Fibroblast of the aortic adventitia (primary cell): ENCODE measurements at places on chromosomes 7 and 10. TPM values are rescaled to one million over a fixed set of nuclear protein-coding genes. Genes with fewer than 3 reads are reported as not detected.
A peak's percentile ranks its signal among the peaks of the same experiment; 100 is the strongest.

- peak; percentile 27 for DNase-seq
Measured at GRCh38 chr10:35446439-35446838, 110.1 kb downstream of the CCNY start.

GRCh38 chr10:54772468-54773122, 28.4 kb downstream of the PCDH15 start:
- no peak for DNase-seq

DNA sequence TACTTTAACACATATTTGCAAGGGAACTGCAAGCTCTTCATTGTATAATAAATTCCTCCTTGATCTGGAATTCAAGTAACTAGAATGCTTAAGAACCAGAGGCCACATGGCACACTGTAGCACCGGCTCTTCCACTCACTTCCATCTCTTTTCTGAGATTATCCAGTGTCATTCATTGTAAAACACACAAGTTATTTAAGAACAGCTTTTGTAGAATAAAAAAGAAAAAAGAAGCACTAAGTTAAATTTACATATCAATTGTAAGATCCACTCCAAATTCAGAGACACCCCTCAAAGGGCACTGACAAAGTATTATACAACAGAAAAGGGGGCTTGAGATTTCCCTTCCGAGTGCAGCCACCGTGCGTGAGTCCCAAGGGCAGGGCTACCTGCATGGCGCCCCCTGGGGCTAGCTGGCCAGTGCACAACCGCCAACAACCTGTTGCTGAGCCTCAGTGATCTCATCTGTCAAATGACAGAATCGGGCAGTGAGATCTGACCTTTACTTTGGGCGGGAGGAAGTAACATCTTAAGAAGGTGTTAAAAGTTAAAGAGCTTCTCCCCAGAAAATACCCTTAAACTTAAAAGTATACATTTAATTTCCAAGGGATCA, 12.5 kb downstream of the GLI3 start:
- DNase-seq = no peak

- DNase-seq = no peak
Measured at GRCh38 chr7:68107968-68108367, 1111.3 kb downstream of the TYW1 start.

DNA sequence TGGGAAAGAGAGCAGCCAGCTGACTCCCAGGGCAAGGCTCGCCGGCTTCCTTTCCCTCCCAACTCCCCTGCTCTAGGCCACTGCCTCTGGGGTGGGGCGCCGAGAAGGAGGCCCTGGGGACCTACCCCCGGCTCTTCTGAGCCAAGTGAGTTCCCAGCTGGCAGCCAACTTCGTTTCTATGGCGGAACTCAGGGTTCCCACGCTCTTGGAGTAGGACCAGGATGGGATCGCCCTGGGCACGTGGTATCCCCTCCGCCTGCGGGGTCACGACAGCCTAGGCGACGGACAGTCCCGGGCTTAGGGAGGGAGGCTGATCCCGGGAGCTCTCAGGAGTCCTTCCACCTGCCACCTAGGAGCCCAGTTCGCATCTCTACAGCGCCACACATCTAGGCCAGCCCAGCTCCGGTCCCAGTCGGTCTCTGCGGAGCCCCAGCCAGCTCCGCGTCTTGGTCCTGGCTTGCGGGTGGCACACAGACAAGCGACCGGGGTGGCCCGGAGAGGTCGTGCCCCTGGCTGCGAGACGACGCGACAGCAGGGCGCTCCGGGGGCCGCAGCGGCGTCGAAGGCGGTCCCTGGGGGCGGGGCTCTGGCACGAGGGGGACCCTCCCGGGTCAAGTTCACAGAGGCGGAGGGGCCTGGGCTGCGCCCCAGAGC, 20.5 kb upstream of the GATA3 start:
- DNase-seq = no peak

GRCh38 chr10:373526-374309, 238.5 kb downstream of the ZMYND11 start:
- peak; percentile 80 for DNase-seq

DNA sequence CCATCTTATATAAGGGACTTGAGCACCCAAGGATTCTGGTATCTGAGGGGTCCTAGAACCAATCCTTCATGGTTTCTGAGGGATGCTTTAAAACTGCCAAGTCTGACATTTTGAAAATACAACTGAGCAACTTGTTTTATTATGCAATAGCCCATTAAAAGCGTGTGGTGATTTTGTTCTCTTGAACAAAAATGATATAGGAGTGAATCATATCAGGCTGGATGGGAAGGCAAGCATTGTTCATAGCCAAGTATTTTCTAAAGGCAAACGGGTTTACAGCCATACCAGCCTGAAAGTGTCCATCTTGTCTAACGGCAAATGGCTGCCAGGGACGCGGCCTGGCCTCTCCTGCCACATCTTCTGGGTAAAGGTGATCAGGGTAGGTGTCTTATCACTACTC, 23.4 kb downstream of the RPP38 start:
- DNase-seq = peak; percentile 80

- no peak for DNase-seq
Measured at GRCh38 chr7:112678626-112679025, 111.6 kb downstream of the TMEM168 start.

GRCh38 chr10:79069325-79070080, 737 bp downstream of the ZMIZ1 start:
- DNase-seq = peak; percentile 44

GRCh38 chr10:77241350-77241725, 396.3 kb downstream of the KCNMA1 start:
- no peak for DNase-seq

DNA sequence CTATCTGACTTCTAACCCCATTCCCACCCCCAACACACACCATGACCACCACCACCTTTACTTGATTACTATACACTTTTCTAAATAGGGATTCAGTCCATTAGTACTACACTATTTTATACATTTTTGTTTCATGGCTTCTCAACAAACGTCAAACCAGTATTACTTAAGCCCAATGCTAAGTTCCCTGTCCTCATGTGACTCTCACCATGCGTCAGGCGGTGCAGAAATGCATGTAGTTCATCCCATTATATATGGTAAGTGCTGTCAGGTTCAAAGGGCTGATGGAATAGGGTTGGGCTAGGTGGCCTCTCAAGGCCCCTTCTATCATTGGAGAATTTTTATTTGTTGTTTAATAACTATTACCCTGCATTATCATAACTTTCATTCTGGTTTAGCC, 19.5 kb upstream of the VPS41 start:
- no peak for DNase-seq

- no peak for DNase-seq
Measured at GRCh38 chr10:133487085-133487484, 33.3 kb downstream of the SCART1 start.

GRCh38 chr10:84966708-84967441, 638.5 kb downstream of the CCSER2 start:
- DNase-seq = no peak

- DNase-seq = no peak
Measured at GRCh38 chr7:106110238-106110560, 1.9 kb downstream of the SYPL1 start.

- DNase-seq = no peak
Measured at GRCh38 chr10:60560451-60560850, 170.8 kb upstream of the ANK3 start.

- peak; percentile 90 for DNase-seq
Measured at GRCh38 chr10:34078745-34079470, 736.2 kb downstream of the PARD3 start.

GRCh38 chr7:113197274-113197673, 78.9 kb upstream of the SMIM30 start:
- peak; percentile 82 for DNase-seq

DNA sequence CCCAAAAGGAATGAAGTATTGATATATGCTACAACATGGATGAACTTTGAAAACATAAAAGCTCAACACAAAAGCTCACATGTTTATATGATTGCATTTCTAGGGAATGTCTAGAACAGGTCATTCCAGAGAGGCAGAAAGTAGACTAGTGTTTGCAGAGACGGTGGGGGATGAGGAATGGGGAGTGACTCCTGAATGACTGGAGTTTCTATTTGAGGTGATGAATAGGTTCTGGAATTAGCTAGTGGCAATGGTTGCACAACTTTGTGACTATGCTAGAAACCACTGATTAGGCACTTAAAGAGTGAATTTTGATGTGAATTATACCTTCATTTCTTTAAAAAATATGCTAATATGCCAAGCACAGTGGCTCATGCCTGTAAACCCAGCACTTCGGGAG, 6.9 kb downstream of the KPNA7 start:
- DNase-seq = peak; percentile 75

DNA sequence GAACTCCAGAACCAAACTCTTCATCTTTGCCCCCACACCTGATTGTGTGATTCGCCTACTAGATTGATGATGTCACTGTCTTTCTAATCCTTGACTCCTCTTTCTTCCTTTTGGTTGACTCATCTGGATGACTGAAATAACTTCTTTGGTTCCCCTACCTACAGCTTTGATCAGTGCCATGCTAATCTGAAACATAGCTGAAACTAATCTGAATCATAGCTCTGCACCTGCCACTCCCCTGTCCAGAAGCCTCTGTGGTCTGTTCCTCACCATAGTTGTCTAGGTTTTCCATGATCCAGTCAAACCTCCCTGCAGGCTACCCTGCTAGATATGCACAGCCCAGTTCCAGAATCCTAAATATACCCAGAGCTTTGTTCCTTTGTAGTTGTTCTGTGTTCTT, 51.9 kb downstream of the ZNF365 start:
- peak; percentile 22 for DNase-seq

DNA sequence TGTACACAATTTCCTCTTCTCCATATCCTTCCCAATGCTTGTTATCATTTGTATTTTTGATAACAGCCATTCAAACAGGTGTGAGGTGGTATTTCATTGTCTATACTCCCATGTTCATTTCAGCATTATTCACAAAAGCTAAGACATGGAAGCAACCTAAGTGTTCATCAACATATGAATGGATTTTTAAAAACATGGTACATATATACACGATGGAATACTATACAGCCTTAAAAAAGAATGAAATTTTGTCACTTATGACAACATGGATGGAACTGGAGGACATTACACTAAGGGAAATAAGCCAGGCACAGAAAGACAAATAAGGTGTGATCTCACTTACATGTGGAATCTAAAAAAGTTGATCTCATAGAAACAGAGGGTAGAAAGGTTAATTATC, 109.3 kb downstream of the SEMA3C start:
- DNase-seq = no peak

DNA sequence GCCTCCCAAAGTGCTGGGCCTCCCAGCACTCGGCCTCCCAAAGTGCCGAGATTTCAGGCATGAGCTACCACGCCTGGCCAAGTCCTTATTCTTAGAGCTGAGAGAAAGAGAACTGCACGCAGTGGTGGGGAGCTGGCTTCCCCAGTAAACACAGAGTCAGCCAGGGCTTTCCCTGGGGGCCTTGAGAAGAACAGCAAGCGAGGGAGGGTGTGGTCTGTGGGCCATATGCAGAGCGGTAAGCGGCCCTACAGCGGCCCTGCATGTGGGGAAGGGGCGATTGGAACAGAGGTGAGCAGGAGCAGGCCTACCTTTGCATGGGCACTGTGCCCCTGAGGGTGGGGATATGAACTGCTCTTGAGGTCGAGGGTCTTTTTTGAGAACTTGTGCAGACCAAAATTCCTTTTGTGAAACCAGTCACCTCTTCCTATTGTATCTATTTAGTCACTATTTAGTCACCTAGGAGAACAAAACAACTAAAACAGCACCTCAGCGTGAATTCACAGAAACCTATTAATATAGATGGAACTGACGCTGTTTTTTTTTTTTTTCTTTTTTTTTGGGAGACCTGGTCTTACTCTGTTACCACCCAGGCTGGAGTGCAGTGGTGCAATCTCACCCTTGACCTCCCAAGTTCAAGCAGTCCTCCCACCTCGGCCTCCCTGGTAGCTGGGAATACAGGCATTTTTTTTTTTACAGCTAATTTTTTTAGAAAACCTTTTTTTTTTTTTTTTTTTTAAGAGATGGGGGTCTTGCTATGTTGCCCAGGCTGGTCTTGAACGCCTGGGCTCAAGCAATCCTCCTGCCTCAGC, 36.9 kb upstream of the SH2D4B start:
- DNase-seq = peak; percentile 74

DNA sequence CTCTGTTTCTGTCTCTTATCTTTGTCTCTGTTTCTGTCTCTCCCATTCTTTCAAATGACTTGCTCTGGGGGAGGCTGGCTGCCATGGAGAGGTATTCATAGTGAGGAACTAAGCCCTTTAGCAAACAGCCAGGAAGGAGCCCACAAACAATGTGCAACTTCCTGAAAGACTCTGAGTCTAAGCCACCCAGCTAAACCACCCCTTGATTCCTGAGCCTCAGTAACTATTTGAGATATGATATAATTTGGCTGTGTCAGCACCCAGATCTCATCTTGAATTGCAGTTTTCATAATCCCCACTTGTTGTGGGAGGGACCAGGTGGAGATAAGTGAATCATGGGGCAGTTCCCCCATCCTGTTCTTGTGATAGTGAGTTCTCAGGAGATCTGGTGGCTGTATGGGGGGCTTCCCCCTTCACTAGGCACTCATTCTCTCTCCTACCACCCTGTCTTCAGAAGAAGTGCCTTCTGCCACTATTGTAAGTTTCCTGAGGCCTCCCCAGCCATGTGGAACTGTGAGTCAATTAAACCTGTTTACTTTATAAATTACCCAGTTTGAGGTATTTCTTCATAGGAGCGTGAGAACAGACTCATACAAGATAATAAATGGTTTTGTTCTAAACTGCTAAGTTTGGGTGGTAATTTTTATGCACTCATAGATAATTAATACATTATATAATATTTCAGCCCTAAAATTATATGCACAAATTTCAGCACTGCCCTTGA, 121.2 kb upstream of the FOXP2 start:
- DNase-seq = peak; percentile 9

- DNase-seq = peak; percentile 20
Measured at GRCh38 chr10:88617772-88618300, 31.3 kb downstream of the LIPJ start.

The KIAA1217 gene
- 3.6 and 12.5 TPM in 2 replicates for total RNA-seq

The GALNT17 gene
- 0.18 TPM in 1 of 2 replicates, not detected in the other for total RNA-seq

The TMEM196 gene
- not detected in 2 replicates for total RNA-seq

The ADCYAP1R1 gene
- total RNA-seq = not detected in 2 replicates

The SPAM1 gene
- total RNA-seq = not detected in 2 replicates

The LLCFC1 gene
- total RNA-seq = not detected in 2 replicates

The NUTM2E gene
- total RNA-seq = under 0.01 TPM in 1 of 2 replicates, not detected in the other

The UROS gene
- total RNA-seq = 74.7 and 131 TPM in 2 replicates
